Mucosa of gallbladder (tissue), 1 donor: ENCODE measurements at places on chromosomes 13 and 19. TPM values are rescaled to one million over a fixed set of nuclear protein-coding genes. Genes with fewer than 3 reads are reported as not detected.

DNA sequence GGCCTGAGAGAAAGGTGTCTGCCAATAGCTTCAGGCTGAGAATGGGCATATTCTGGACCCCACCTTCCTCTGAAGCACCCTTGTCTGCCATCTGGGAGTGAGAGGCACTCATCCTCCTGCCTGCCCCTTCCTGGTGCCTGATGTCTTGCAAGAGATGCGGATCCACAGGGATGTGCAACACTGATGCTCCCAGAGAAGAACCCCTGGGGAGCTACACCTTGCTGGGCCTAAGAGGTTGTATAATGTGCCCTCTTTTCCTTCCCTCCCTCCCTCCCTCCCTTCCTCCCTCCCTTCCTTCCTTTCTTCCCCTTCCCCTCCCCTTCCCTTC is 34.6 kb downstream of the ADPRHL1 start:
- DNase-seq: no peak

- no peak for DNase-seq
These were observed 30.8 kb downstream of the CBY2 start for GRCh38 chr13:45732916-45733315.

- no peak for DNase-seq
These were observed 12.8 kb downstream of the ZNF579 start for GRCh38 chr19:55567708-55568328.

Gene ZNF112
- total RNA-seq: 6.0 TPM

Gene ZNF415
- 13.1 TPM for total RNA-seq
